Fibroblast of skin of left quadriceps (primary cell): ENCODE measurements at places on chromosomes 7 and 10.
A peak's percentile ranks its signal among the peaks of the same experiment; 100 is the strongest.

DNA sequence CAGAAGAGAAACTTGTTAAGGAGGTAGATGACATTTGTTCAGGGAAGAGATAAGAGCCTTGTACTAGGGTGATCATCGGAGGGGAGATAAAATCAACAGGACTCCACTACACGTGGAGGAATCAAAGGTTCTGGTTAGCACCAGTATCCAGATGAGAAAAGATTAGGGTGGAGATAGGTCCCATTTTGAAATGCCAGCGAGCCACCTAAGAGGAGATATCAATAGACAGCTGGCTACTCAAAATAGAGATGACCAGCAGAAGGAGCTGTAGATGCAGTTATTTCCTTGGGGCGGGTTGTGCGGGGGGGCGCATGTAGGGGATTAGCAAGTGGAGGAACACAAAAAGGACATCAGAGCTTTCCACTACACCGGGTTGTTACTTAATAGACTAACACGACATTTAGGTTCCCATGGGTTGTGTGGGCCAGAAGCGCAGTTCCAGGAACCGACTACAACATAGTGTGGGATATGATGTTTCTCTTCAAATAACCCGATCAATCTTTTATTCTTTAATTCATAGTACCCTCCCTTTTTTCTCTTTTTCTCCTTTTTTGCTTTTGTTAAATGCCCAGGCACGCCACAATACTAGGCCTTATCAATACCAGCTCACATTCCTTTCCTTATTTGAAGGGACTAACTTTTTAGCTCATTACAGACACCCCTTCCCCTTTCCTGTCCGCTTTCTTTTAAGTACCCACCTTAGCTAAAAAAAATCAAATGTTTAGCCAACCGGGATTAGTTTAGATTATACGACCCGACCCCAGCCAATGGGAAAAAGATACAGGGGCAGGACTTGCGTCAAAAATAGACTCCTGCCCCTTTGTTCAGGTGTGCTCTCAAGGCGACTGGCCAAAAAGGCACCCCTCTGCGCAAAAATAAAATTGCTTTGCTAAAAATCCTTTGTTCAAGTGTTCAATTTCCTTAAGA is 2.0 kb upstream of the KIF11 start:
- DNase-seq = no peak

- no peak for DNase-seq
These were observed 59.5 kb upstream of the CDCA7L start for GRCh38 chr7:22005151-22005550.

- DNase-seq = no peak
These were observed 49.8 kb downstream of the POU6F2 start for GRCh38 chr7:39027491-39027890.

DNA sequence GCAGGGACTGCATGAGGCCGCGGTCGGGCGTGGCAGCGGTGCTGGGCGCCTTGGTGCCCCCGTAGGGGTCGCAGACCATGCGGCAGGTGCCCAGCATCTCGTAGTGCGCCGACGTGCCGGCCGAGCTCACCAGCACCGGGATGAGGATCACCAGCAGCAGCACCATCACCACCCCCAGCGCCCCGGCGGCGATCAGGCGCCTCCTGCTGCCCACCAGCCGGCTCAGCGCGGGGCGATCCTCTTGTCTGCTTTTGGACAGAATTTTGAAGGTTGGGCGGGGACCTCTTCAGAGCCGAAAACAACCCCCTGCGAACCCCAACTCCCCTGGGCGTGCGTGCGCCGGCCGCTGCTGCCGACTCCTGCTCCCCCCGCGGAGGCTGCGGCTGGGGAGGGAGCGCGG is 779 bp downstream of the C1QL3 start:
- DNase-seq = no peak

GRCh38 chr7:142485617-142486226 is 227.9 kb upstream of the PRSS58 start:
- DNase-seq = no peak

DNA sequence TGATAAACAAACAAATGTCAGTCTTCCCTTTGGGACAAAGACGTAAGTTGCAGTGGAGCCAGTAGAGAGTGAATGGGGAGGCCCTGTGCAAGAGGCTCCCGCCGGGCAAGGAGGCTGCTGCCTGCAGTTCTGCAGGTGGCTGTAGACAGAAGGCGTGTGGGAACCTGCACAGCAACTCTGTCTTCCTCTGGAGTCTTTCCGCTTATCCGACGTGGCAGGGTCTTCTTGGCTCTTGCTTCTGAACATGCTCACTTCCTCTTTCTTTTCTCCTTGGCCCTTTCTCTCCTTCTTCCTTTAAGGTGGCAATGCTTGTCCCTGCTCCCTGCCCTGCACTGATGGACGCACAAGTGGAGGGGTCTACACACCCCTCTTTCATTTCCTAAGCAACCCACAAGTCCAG is 122.5 kb downstream of the HIPK2 start:
- DNase-seq = no peak

- no peak for DNase-seq
These were observed 25.7 kb upstream of the ADD3 start for GRCh38 chr10:109982123-109982522.

DNA sequence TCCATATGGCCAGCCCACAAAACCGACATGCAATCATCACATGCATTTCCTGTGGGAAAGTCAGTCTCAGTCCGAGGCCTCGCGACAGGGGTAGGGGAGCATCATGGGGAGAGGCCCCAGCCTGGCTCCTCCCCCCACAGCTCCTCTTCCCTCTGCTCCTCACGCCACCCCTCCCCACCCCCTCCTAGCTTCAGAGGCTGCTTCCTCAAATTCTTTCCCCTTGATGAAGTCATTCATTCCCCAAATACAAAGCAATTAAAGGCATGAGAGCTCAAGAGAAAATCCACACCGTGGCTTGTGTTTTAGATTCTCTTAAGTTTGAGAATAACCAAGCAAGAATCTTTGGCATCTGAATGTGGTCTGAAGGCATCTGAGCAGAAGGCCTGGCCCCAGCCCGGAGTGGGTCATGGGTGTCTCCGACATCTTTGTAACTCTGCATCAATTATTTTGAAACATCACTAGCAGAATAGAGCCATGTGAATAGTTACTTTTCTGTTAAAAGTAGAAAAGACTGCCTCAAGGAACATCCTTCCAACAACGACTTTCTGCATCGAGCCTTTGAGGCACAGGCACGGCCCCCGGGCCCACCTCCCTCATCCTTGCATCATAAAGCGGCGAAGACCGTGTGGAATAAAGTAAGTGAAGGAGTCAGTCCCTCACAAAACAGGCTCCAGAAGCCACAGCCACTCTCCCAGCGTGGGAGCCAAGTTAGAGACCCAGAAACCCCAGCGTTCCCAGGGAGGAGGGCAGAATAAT is 90.9 kb downstream of the DIP2C start:
- peak; percentile 99 for DNase-seq

GRCh38 chr7:38478404-38478803 is 152.8 kb downstream of the AMPH start:
- DNase-seq = no peak

- DNase-seq = no peak
These were observed 121.6 kb downstream of the C10orf105 start for GRCh38 chr10:71597821-71598498.

DNA sequence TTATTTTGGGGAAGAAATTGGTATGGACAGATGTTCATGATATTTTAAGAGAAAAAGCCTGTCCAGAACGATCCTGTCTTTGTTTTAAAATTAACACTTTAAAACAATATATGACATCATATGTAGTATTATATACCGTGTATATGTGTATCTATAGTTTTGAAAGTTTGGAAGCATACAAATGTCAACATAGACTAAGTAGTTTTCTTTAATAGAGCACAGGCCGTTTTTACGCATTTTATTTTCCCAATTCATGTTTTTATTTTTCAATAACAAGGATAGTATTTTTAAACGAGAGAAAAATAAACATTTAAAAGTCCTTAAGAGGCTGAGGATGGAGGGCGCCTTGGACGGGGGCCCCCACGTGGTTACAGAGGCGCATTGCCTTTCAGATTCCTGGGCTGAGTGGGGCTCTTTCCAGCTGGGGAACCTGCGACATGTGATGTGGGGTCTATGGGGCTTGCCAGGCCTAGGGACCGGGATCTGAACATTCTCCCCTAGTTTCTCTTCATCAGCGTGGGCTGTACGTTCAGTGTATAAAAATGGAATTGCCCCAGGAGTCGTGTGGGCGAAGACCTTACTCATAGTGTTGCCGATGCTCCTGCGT is 127.8 kb upstream of the ZNF746 start:
- DNase-seq = peak; percentile 24

DNA sequence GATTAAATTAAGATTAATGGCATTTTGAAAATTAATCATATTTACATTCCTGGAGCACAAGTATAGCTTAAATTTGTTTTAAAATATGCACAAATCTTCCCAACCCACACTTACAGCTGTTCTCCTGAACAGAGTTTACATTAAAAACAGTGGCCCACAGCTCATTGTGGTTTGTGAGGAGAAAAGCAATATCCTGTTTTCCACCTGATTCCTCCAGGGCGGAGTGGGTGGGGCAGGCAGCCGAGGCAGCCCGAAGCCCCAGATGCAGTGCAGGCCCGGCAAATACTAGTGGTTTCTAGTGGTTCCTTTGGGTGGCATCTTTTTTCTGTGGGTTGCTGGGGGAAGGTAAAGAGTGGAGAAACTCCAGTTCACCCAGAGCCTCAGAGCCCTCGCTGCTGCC is 280.8 kb downstream of the ARHGAP12 start:
- no peak for DNase-seq

DNA sequence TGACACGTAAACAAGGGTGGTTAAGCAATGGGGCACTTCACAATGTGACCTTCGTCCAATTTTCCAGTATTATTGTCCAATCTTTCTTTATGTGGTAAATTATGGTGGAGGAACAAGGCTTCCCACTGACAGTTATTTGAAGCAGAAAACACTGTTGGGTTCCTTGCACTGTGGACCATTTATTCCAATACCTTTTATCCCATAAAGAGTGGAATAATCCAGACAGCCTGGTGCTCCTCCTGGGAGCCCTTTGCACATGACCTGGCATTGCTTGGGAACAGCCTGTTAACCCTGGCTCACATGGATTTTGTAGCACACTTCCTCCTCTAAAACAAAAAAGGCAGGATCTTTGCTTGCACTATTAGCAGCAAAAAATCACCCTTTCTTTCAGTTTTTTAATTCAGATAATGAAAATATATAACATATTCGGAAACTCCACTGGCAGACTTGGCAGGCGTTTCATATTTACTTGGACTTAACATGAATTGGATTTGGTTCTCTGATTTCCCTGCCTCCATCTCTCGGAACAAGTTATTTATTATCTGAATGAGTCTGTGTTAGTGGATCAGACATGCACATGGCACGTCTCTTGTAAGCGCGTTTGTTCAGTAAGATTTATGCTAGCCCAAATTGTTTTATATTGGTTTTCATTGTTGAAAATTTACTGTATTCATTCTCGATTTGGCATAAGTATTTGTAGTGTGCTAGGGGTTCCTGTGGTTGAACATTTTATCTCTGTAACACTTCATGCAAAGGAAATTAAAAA is 59.3 kb downstream of the BMPER start:
- DNase-seq = peak; percentile 60
